GM23338 (cell line): ENCODE measurements at places on chromosomes 6 and 20.

- peak; percentile 65 for DNase-seq
Measured at GRCh38 chr6:329888-330691, 37.8 kb downstream of the DUSP22 start.

DNA sequence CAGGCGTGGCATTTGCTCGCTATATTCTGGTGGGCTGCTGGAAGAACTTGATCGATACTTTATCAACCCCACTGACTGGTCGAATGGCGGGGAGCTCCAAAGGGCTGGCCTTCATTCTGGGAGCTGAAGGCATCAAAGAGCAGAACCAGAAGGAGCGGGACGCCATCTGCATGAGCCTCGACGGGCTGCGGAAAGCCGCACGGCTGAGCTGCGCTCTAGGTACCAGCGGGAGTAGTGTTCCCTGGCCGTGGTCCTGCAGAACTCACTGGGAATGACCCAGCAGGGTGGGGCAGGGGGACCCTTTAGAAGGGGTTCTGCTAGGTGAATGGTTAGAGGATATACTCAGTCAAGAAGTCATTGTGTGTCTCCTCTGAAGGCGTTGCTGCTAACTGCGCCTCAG is 68.4 kb upstream of the PBOV1 start:
- no peak for DNase-seq

DNA sequence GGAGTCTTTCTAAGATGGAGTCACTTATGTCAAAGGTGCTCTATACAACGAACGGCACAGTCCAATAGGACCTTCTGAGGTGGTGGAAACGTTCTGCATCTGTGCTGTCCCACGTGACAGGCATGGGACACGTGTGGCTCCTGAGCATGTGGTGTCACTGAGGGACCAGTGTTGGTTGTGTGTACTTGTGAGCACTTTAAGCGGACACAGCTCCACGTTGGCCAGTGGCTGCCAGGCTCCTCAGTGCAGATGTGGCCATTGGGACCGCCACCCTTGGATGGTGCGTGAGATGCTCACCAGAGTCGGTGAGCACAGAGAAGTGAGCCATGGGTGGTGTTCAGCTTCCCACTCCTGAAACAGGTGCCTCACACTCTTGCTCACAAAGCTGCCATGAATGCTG is 110.0 kb downstream of the SYNDIG1 start:
- no peak for DNase-seq

DNA sequence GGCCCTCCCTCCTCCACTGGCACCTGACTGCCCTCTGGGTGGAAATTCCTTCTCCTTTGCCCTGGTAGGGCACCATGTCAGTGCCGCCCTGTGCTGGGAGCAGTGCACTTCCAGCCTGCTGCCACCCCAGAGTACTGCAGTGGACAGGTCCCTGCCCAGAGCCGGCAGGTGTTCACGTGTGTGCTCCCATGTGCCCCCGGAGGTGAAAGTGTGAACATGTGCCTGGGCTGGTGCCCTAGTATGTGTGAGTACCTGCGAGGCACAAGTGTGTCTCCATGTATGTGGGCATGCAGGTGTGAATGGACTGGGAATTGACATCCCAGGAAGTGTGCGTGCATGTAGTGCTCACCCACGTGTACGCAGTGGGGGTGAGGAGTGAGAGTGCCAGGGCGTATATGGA is 29.4 kb downstream of the SDCBP2 start:
- peak; percentile 73 for DNase-seq

- peak; percentile 18 for DNase-seq
Measured at GRCh38 chr6:8192067-8192466, 89.7 kb upstream of the EEF1E1 start.

DNA sequence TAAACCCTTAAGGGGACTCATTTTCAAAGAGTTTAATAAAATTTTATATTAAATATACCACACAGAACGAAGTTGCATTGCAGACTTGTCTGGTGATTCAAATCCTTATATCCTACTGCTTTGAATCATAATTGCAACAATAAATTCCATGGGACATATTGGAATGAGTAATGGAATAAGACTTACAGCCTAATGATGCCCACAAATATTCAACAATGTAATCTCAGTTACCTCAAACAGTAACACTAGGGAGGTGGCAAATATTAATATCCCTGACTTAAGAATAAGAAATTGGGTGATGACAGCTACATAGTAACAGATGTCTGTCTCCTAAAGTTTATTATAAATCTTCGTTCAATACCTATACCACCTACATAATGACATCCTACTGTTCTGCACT is 52.6 kb downstream of the BMP5 start:
- DNase-seq: no peak

GRCh38 chr6:26594131-26594498 is 2.6 kb upstream of the ABT1 start:
- no peak for DNase-seq

DNA sequence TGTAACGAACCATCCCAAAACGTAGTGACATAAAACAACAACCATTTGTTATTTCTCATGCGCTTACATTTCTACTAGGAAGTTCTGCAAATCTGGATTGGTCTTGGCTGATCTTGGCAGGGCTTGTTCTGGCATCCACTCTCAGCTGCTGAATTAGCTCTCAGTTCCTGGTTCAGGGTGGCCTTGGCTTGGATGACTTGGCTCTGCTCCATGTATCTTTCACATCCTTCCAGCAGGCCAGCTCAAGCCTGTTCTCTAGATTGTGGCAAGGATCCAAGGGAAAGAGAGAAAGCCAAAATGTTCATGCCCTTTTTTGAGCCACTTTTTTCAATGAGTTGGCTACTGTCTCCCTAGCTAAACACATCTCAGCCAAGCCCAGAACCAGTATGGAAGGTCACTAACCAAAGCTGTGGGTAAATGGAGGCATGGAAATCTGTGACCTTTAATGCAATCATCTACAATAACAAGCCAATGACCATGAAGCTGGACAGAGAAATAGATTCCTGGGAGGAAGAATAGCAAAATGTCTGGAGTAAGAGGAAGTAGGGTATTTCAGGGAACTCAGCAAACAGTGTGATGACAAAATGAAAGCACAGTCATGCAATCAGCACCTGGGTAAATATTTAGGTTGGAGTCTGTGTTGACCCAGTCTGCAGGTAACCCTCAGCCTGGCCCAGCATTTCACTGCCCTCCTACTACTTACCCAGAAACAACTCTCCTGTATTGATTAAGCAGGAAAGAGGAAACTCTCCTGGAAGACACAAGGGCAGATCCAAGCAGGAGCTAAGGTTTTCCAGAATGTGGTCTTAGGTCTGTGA is 32.7 kb upstream of the SNAP25 start:
- DNase-seq: no peak

- DNase-seq: no peak
Measured at GRCh38 chr20:35870541-35871258, 83.6 kb downstream of the SCAND1 start.

DNA sequence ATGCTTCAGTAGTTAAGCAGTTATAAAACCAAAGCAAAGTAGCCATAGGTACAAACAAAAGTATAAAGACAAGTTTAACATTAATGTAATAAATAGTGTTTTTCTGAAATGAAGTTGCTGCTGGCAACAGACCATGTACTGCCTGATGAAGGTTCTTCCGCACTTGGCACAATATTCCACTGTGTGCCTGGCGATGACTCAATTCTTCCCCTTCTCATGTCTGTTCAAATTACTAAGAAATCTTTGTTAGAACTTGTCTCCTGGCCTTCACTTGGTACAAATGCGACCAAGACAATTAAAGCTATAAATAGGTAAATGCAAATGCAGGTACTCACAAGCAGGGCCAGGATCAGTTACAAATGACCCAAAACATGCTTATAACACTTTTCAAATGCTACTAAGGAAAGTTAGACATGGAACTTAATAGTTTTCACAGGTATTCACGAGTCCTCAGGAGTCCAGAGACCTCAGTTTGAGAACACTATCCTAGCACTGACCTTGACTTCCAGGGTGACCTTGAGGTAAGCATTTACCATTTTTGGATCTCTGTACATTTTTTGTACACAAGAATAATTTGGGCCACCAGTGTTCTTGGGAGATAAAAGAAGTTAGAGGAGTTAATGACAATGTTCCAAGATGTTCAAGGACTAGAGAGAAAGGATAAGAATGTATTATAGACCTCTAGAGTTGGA is 8.1 kb upstream of the DDR1 start:
- no peak for DNase-seq

DNA sequence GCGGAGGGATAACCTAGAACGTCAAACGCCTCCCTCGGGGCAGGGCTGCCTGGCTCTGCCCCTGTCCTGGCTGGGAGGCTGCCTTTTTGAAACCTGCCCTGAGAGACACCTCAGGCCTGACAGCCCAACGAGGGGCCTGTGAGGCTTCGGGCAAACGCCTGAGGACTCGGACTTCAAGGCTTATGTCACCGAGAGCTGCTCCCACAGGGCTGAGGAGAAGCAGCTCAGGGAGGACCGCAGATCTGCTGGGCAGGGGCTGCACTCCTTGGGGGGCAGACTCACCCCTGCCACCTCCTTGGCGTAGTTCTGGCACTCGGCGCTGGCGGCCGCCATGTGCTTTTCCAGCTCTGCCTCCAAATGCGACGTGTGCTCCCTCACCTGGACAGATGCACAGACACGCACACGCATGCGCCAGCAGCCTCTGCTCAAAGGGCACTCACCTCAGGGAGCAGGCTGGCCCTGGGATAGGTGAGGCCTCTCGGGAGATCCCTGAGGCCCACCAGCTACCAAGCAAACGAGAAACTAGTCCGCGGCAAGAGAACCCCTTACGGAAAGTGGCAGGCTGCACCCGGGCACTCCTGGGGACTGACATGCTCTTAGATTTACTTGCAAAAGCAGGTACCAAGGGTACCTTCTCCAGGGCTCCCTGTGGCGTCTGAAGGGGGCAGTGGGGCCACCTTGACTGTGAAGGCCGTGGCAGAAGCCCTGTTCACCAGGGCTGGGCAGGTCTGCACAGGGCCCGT is 49.6 kb downstream of the DSTN start:
- DNase-seq: no peak

DNA sequence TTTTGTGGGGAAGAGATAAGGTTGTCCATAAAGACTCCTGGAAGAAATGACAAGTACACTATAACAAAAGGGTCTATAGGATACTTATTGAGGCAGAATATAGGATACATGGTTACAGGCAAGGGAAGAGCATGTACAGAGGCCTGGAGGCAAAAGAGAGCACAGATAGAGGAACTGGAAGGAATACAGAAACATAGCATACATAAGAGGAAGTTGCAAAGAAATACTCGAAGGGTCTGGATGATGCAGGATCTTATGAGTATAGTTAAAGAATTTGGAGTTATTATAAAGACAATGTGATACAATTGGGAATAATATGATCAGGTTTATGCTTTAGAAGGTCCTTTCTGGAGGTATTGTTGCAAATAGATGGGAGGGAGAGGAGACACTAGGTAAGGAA is 592.7 kb upstream of the POU3F2 start:
- DNase-seq: no peak

GRCh38 chr6:109282756-109283155 is 99.5 kb downstream of the CD164 start:
- DNase-seq: no peak

DNA sequence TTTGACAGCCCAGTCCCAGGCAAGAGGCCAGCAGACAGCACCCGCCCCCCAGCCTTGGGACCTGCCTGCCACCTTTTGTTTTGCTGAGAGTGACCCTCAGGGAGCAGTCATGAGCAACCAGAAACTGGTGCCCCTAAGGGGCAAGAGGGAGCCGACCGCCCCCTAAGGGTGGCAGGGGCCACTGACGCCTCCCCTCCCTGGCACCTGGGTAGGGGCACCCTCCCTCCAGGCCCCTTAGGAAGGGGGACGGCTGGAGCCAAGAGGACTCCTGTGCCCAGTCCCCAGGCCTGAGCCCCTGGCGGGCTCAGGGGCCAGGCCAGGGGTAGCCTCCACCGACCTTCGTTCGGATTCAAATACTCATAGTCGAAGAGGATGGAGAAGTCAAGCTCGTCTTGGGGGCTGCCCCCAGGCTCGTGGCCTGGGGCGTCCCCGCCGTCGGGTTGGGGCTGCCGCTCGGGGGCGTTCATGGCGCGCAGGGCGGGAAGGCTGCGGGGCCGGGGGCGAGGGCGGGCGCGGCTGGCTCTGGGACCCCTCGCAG is 417 bp downstream of the NFATC2 start:
- DNase-seq: peak; percentile 55

- DNase-seq: no peak
Measured at GRCh38 chr6:1597924-1598323, 11.8 kb upstream of the FOXC1 start.

- DNase-seq: peak; percentile 79
Measured at GRCh38 chr6:159608961-159609651, 83.9 kb downstream of the SOD2 start.

GRCh38 chr20:62615750-62616251 is 26.5 kb upstream of the SLCO4A1 start:
- DNase-seq: no peak

- DNase-seq: no peak
Measured at GRCh38 chr6:70839286-70840266, 117.3 kb downstream of the B3GAT2 start.

GRCh38 chr6:10460096-10460495 is 45.2 kb upstream of the TFAP2A start:
- DNase-seq: no peak

DNA sequence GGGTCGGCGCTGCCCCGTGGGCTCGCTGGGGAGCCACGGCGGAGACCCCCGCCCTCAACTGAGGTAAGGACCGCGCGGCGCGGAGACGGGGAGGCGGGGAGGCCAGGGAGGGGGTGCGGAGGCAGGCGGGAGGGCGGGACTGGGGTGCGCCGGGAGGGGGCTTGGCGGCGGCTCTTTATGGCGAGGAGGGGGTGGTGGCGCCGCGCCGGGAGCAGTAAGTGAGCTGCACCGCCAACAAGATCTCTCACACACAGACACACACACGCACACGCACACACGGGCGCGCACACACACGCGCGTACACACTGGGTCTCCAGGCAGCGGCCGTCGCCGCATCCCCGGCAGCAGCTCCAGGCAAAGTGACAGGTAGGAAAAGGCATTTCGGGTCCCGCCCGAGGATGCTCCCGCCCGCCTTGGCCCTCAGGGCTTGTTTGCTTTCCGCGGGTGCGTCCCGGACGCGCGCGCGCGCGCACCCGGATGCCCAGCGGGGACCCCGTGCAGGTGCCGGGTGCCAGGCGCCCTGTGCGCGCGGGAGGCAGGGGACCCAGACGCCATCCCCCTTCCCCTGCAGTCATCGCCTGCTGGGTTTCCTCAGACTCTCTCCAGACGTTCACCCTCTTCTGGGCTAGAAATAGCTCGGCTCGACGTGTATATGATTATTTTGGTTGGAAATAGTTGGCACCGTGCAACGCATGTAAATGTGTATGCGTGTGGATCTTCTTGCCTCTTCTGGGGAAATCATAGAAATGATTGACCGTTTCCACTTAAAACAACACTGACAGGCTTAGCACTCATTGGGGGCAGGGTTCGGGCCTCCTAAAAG is at the start of gene PLCB4:
Gene PLCB4 (plus strand): TSS at position 247 of the 823 bp plus-strand sequence. CDS start 238,728 bp downstream, outside the sequence.
- DNase-seq: peak; percentile 56

DNA sequence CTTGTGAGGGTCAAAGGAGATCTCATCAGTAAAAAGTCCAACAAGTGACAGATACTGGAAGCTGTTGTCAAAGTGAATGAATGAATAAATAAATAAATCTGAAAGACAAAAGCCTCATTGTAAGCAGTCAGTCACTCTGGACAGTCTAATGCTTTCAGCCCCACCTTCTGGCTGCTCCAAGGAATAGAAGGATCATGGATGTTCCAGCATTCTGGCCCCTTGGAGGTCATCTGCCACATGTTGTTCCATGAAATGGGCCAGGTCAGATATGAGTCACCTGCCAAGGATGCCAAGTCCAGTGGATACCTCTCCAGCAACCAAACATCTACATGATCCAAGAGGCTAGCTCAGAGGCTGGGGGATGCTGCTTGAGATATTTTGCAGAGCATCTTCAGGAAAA is 185.6 kb downstream of the BMP7 start:
- DNase-seq: no peak

GRCh38 chr6:141833001-141833655 is 299.6 kb upstream of the GJE1 start:
- peak; percentile 22 for DNase-seq

- DNase-seq: peak; percentile 3
Measured at GRCh38 chr6:91487696-91488392, 901.0 kb upstream of the MAP3K7 start.

- DNase-seq: no peak
Measured at GRCh38 chr20:23009636-23010035, 25.5 kb upstream of the SSTR4 start.
